Ureter (tissue), 1 donor: ENCODE measurements at places on chromosomes 7 and 10. TPM values are rescaled to one million over a fixed set of nuclear protein-coding genes. Genes with fewer than 3 reads are reported as not detected.

The CEP55 gene
- total RNA-seq, result 0.89 TPM

The SPDYE11 gene
- not detected for total RNA-seq

The CHAT gene
- total RNA-seq, result not detected

The NAT16 gene
- not detected for total RNA-seq

The IFIT3 gene
- 10.2 TPM for total RNA-seq
